IPS DF 19.7 (cell line): ENCODE measurements at places on chromosomes 1 and 21.

DNA sequence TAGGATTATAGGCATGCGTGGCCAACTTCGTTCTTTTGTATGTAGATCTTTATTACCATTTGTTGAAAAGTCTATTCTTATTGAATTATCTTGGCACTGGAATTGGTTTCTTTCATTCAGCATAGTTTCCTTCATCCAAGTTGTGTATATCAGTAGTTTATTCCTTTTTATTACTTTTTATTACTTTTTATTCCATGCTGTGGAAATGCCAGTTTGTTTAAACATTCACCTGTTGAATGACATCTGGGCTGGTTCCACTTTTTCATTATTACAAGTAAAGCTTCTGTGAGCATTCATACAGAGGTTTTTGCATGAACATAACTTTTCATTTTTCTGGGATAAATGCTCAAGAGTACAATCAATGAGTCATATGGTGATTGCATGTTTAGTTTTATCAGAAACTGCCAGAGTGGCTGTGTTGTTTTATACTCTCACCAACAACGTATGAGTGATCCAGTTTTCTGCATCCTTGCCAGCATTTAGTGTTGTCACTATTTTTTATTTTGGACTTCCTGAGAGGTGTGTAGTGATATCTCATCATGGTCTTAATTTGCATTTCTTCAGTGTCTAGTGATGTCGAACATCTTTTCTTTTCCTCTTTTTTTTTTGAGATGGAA lies 28.6 kb downstream of the PTPRU start:
- no peak for DNase-seq

DNA sequence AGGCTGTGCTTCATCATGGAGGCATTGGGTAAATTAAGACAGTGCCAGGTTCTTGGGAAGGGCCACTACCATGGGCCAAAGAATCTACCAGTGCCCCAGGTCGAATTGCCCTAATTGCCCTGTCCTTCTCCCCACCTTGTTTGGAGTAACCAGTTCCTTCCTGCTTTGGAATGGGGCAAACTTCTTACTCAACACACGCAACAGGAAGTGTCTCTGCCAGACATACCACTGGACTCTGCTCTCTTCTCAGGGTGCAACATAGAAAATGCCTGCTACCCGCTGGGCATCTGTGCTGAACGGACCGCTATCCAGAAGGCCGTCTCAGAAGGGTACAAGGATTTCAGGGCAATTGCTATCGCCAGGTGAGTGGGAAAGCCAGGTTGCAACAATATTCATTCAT lies 15.8 kb downstream of the CDA start:
- no peak for DNase-seq

- DNase-seq: no peak
Observed at GRCh38 chr1:219413536-219413935, 199.4 kb downstream of the ZC3H11B start.

GRCh38 chr1:234001817-234002216 lies 97.3 kb downstream of the SLC35F3 start:
- DNase-seq: no peak

DNA sequence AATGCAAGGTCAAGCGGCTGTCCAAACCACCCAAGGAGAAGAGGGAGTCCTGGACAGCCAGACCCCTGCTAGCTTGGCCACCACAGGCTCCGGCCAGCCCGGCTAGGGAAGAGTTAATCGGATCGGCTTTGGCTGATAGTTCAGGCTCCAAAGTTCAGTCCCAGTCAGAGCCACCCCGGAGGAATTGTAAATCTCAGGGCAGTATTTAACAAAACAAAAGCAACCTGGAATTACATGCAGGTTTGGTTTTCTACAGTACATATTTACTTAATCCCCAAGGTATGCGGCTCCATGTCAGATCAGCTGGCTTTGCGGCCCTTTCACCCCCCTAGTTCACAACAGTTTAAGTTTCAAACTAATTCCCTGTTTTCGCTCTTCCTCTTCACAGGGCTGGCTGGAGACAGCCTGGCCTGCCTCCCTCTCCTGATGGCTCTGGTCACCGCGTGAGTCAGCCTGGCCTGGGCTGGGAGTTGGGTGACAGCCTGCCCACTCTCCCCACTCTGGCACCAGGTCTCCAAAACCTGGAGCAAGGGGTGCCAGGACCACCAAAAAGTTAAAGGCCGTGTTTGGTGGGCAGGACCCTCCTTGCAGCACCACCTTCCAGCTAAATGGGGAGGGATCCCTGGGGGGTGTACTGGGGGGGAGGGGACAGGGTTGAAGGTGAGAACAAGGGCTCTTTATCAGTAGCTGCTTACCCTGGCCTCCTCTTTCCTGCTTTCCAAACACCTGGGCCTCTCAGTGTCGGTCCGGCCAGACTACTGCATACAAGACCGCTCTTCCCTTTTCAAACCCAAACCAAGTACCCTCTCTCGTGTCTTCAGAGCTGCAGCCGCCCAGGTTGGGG lies 1.9 kb downstream of the DHRS3 start:
- DNase-seq: no peak

- DNase-seq: no peak
Observed at GRCh38 chr1:26269198-26269550, 10.7 kb upstream of the SH3BGRL3 start.

GRCh38 chr1:85111695-85112094 lies 63.4 kb upstream of the MCOLN3 start:
- no peak for DNase-seq

DNA sequence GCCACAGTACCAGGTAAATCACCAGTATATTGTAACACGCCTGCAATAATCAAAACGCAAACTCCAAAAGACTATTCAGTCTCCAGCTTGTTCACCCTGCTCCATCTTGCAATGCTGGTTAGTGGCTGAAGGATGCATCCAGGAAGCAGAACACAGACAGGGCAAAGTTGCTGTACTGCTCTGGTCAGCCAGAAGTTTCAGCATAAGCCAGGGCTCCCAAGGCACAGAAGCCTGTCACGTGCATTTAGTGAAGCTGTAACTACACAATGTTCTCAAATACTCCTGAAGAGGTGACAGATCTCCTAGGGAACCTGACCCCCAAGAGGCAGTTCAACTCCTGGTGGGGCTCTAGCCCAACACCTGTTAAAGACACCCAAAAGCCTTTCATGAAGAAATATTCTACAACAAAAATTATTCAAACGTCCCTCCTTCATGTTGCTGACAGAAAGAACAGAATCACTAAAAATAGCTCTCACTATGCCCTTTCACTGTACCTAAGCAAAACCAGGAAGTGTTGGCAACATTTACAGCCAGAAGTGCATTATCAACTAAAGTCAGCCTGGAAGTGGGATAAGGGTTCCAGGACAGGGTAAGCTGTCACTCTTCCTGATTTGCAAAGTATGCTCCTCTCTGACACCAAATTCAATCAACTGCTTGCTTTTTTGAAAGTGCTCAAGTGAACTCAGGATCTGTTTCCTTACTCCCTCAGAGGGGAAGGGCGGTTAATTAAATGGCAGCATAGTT lies 52.1 kb downstream of the SLC35D1 start:
- DNase-seq: no peak

DNA sequence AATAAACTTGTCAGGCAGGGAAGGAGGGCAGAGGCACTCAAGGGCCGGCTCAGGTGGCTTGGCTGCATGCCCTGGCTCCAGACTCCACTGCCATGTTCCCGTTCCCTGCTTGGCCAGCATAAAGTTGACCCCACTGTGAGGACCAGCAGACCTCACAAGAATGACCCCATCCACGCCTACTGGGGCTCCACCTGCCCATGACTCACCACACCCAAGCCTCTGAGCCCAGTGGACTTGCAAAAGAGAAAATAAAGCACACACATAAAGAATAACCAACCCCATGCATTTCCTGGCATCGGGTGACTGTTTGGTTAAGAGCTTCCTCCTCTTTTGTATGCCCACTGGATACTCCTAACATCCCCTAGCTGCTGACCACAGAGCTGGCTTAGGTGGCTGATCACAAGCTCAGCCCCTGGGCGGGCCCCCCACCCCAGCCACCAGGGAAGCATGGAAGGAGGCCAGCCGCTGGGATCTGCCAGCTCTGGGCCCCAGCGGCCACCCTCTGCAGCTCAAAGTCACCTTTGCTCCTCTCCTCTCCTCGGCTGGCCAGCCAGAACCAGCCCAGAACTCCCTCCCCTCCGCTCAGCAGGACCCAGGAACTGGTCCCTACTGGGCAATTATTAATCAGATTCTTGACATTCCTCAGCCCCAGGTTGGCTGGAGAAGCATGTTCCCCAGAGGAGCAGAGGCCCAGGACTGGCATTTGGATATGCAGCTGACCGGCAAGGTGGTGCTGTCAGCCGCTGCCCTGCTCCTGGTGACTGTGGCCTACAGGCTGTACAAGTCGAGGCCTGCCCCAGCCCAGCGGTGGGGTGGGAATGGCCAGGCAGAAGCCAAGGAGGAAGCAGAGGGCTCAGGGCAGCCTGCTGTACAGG lies at the start of gene KLHDC7A:
Gene KLHDC7A, plus strand, starts transcription at position 616 of the 875 bp plus-strand sequence. Its CDS starts 52 bp downstream, at position 668.
- DNase-seq: peak; percentile 94

GRCh38 chr1:10733474-10734366 lies 62.7 kb downstream of the CASZ1 start:
- DNase-seq: no peak

- DNase-seq: no peak
Observed at GRCh38 chr1:87136607-87137341, 191.9 kb upstream of the LMO4 start.
